Myocyte (in vitro differentiated cells): ENCODE measurements at places on chromosomes 3 and 15.
A peak's percentile ranks its signal among the peaks of the same experiment; 100 is the strongest.

GRCh38 chr3:105473521-105474223 is 107.0 kb downstream of the ALCAM start:
- DNase-seq: peak; percentile 48

DNA sequence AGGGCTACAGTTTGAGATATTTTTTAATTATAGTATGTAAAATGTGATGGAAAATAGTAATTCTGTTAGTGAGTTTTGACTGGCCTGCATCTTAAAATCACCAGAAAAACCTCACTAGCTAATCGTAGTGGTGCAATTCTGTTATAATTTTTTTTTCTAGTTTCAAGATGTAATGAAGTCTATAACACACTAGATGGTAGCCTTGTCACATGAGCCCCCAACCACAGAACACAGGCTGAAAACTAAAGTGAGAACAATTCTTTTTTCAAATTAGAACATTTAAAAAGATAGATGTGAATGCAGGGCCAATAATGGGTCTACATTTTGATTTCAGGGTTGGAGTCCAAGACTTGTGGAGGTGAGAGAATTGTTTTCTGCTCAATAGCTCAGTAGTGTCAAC is 83.3 kb upstream of the KCNH8 start:
- DNase-seq: no peak

DNA sequence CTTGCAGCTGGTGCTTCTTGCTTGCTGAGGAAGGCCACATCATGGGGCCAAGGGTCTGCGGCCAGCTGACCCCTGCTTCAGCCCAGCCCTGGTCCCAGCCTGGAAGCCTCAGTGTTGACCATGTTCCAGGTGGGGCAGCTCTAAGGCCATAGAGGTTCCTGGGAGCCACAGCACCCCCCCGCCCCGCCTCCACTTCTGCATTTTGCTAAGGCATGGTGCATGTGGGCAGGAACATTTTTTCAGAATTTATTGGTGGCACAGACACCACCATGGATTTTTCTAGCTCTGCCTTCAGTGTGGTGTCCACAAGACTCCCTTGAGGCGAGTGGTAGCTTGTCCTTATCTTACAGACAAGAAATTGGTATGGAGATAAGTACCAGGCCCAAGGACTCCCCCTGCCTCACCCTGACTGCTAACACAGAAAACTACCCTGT is 1.9 kb upstream of the CHST14 start:
- no peak for DNase-seq

DNA sequence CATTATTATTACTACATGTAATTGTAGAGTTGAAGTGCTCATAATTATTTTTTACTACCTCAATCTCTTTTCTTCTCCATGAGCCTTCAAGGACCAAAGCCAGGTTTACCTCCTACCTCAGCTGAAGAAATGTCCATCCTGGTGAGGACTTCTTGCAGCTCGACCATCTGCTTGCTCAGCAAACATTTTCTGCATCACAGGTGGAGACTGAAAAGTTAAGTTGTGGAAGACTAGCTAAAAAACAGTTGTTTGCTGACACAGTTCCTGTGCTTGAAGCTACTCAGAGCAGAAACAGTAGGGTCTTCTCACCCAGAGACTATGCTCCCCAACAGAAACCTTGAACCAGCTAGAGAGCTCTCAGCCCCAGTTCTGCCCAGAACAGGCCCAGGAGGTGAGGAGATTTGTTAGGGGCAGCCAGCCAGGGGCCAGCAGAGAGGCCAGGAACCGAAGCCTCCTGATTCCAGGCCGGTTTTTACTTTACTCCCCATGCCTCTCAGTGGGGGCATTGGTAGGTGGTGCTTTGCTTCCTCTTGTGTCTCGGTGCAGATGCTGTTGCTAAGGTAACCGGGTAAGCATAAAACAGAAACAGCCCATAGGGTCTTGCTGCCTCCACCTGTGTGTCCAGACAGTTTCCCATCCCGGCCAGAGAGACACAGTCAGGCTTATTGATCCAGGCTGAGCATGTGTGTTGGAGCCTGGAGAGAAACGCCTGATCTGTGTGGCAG is 54.9 kb downstream of the CCNL1 start:
- no peak for DNase-seq

DNA sequence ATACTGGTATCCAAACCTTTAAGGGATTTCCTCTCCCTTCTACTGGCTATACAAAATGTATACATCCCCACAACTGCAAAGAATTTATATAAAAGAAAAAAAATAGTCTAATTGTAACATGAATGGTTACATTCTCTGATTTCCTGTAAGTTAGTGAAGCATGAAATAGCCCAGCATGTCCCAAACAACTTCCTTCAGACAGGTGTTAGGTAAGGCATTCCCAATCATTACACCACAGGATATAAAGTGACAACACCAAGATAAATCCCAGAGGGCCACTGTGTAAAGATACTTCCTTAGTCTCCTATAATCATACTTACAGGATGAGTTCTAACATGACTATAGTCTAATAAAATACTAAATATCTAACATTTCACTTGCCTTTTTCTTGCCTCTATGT is 7.6 kb downstream of the CMTM6 start:
- DNase-seq: no peak

- peak; percentile 87 for DNase-seq
These were observed 57.1 kb downstream of the FEM1B start for GRCh38 chr15:68334661-68335124.

DNA sequence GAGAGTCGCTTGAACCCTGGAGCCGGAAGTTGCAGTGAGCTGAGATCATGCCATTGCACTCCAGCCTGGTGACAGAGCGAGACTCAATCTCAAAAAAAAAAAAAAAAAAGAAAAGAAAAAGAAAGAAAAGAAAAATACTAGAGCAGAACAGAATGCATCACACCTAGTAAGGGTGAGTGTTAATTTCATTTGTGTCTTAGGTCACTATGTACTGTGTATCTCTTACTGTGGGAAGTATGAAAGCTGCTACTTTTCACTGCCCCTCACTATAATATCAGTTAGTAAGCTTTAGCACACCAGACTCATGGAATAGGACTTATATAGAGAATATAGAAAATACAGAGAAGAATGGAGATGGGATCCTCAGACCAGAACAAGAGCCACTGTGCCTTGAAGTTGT is 45.9 kb upstream of the RASA2 start:
- no peak for DNase-seq

- peak; percentile 67 for DNase-seq
These were observed 67.4 kb upstream of the TLE3 start for GRCh38 chr15:70164910-70165715.

GRCh38 chr3:176926034-176926433 is 271.2 kb downstream of the TBL1XR1 start:
- no peak for DNase-seq

DNA sequence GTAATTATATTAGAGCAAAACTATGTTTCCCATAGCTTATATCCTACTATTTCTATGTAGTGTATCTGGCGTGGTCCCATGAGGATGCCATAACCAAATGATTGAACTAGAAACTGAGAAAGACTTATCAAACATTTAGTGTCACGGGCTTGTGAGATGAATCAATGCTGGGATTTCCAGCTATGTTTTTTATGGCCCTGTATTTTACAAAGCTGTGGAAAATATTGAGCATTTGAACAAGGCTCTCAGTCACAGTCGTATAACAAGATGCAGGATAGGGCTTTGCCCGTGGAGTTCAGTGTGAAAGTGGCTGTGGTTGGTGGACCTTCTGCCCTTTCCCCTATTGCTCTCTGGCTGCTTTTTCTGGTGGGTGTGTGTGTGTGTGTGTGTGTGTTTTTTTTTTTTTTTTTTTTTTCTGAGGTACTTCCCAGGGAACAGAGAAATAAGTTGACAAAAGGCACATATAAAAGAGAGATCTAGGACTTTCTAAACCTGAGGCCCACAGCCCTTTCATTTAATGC is 60.7 kb downstream of the CACNA1D start:
- DNase-seq: no peak

GRCh38 chr15:50066202-50066601 is 52.8 kb downstream of the ATP8B4 start:
- peak; percentile 35 for DNase-seq

- DNase-seq: no peak
These were observed 16.1 kb downstream of the ZNF106 start for GRCh38 chr15:42474827-42475226.

DNA sequence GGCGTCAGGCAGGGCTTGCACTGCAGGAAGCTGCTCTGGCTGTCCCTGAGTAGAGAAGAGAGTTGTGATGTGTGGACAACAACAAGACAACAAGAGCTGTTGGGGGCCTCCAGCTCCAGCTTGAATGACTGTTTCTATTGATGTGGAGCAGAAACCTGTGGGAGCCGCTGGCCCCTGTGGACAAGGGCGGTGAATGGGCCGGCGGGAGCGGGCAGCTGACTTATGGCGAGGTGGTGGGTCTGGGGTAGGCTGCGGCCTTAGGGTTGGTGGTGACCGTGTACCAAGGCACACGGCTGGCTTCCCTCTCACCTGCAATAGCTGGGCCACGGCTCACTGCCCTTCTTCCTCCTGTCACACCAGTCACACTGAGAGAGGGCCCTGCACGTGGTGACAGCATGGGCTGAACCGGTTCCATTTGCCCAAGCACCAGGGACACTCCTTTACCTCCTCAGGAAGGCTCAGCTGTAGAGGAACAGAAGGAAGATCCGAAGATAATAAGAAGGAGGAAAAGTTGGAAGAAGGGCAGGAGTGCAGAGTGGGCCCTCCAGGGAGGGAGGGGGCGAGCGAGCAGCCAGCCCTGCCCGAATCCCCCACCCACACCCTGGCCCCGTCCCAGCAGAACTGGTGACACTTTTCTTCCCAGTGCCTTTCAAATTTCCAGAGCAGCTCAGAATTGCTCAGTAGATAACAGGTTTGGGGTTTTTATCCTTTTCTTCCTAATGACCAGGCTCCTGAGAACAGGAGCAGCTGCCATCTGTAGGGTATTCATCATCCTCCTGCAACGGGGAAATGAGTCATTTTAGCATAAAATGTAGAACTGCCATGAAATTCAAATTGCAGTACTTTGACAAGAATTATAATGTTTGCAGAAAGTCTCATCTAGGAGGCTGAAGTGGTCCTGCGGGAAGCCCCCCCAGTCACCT is 136.9 kb downstream of the TJP1 start:
- DNase-seq: peak; percentile 41

- DNase-seq: peak; percentile 96
These were observed 14.8 kb downstream of the PBRM1 start for GRCh38 chr3:52670621-52671521.

- peak; percentile 51 for DNase-seq
These were observed 3.2 kb downstream of the GBE1 start for GRCh38 chr3:81758275-81758674.

GRCh38 chr15:59160880-59161593 is 45.6 kb upstream of the LDHAL6B start:
- DNase-seq: no peak

GRCh38 chr15:98221144-98221543 is 260.6 kb downstream of the ARRDC4 start:
- DNase-seq: no peak

GRCh38 chr3:132210476-132211346 is 106.5 kb upstream of the ACP3 start:
- DNase-seq: no peak

GRCh38 chr15:55741833-55742497 is 987 bp downstream of the PRTG start:
- peak; percentile 41 for DNase-seq

DNA sequence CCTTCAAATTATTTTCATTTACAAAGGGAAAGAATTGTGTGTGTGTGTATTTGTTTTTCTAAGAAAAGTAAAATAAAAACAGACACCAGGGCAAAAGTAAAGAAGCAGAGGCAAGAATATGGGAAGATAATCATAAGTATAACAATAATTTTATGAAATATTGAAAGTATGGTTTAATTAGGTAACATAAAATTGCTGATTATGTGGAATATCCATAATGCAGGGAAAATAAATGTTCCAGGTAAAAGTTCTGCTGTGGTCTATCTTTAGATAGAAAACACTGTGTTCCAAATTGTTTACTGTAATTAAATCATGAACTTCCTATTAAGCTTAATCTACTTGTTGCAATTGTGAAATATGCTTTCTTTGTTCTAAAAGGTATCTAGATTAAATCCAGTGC is 25.7 kb upstream of the KCNMB2 start:
- no peak for DNase-seq

- no peak for DNase-seq
These were observed 2.7 kb upstream of the PXK start for GRCh38 chr3:58329922-58330413.

DNA sequence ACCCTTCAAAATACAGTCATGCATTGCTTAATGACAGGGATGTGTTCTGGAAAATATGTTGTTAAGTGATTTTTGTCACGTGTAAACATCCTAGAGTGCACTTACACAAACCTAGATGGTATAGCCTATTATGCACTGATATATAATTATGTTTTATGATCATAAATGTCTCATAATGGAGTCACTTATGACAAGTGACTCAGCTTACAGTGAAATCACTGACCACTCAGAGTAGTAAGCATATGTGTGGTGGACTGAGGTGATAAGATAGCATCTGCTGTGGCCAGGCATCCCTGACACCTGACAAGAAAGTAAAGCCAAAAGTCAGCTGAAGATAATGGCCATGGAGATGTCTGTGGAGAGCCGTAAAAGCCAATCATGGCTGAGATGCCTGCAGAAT is 5.4 kb downstream of the ACAD11 start:
- peak; percentile 40 for DNase-seq

DNA sequence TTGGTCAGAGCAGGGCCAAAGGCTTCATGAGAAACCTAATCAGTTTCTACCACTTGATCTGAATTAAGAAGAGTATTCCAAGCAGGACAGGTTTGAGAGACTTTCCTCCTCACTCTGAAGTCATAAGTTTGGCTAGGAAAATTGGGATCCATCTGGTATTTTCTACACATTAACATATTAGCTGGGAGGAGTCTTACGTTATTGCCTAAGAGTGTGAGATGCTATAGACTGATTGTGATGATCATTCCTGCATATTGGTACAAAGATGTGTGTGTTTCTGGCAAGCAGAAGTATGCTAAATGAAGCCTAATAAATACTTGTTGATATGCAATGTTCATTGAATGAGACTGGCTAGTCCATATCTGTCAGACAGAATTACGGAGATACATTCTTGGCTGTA is 73.5 kb upstream of the RASGRP1 start:
- no peak for DNase-seq

- DNase-seq: peak; percentile 5
These were observed 140.6 kb upstream of the PRR20G start for GRCh38 chr3:127428344-127428997.

DNA sequence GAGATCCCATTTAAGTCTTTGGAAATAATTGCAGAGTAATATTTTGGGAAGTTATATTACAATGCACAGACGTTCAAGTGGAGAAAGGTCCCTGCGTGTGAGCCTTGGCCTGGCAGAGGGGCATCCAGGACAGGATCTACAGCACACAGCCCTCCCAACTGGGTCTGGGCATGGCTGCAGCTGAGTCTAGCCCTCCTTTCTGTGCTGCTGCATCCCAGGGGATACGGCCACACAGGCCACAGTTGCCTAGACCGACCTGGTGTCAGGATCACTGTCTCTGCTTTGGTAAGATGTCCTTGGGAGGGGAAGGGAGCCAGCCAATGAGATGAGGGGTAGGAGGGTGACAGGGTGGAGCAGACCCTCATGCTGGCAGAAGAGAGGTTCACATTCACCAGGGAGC is 46.1 kb downstream of the APBA2 start:
- no peak for DNase-seq

DNA sequence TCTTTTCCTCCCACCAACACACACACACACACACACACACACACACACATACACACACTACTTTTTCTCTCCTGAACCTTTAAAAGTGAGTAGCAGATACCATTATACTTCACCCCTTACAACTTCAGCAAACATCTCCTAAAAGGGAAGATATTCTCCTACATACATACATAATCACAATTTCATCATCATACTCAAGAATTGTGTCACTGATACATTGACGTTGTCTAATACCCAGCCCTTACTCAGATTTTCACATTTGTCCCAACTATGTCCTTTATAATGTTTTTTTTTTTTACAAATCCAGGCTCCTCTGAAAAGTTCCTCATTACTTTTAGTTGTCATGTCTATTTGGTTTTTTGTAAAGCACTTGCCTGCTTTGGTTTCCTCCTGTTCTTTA is 18.5 kb downstream of the ABHD6 start:
- DNase-seq: no peak
